ENCODE measurements at places on chromosomes 6 and 20. TPM values are rescaled to one million over a fixed set of nuclear protein-coding genes. Genes with fewer than 3 reads are reported as not detected.

The SLC4A11 gene
- total RNA-seq, result 7.8 TPM

The FBXO5 gene
- total RNA-seq, result 23.0 TPM

The FAM83C gene
- 0.05 TPM for total RNA-seq

The VIP gene
- total RNA-seq, result not detected

The CDH4 gene
- total RNA-seq, result 7.8 TPM

The CAGE1 gene
- total RNA-seq, result 0.10 TPM

The EDN3 gene
- 0.30 TPM for total RNA-seq

The TRIM40 gene
- not detected for total RNA-seq

The TRDN gene
- not detected for total RNA-seq

The CDH26 gene
- total RNA-seq, result 0.10 TPM

The FERMT1 gene
- total RNA-seq, result 17.0 TPM

The PSORS1C2 gene
- total RNA-seq, result not detected

The FUT9 gene
- not detected for total RNA-seq

Measured in A549 treated with RU486 at 1 μM for 4 hours (cell line).